Right lobe of liver (tissue), 6 donors: ENCODE measurements at places on chromosomes 3 and 15.

GRCh38 chr3:186567072-186567921, at the start of gene TBCCD1:
Gene TBCCD1 (minus strand): TSS chr3:186567339. CDS start chr3:186564329, 3,010 bp downstream.
- DNase-seq, result peak; percentile 94

- DNase-seq, result peak; percentile 85
Measured at GRCh38 chr3:46866720-46867549, 3.7 kb upstream of the MYL3 start.

DNA sequence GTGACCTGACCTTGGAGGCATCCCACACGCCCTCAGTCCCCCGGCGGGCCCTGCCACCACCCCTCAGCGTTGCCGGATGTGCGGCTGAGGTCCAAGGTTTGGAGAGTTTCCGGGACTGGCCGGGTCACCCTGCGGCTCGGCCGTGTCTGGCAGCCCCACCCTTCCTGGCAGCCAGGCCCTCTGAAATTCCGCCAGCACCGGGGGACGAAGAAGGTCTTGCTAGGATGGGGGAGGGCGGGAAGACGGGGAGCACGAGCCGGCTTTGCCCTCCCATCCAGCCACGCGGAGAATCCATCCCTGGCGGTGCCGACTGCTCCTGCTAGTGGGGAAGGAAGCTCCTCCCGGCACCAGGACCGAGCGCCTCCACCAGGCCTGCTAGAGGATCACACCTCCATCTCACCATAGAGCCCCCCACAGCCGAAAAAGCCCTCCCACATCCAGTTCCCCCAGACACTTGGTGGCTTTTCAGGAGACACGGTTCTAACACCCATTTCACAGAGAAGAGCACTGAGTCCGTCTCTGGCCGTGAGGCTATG, 81.5 kb downstream of the CPN2 start:
- DNase-seq, result peak; percentile 86

DNA sequence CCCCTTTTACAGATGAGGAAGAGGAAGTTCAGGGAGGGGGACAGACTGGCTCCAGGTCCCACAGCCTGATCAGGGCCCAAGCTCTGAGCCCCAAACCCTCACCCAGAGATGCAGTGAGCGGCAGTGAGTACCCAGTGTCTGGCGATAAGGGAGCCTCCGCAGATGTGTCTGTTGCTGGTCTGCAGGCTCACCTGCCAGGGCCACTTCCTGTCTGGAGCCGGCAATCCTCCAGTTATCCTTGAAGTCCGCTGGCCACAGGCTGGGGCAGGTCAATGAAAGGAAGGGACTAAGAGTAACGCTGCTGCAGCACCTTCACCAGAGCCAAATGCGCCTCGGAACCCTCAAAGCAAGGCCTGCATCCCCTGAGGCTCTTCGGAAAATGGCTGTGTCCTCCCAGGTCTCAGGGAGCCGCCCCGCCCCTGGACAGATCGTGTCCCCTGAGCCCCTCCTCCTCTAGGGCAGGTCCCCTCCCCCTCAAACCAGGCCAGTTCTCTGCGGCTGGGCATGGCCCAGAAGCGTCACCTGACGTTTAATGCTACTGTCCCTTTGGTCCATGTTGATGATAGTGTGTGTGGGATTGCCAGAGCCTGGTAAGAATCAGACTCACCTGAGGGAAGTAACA, 51.5 kb downstream of the MYL3 start:
- DNase-seq, result peak; percentile 25

GRCh38 chr3:117483839-117484238, 774.3 kb downstream of the TUSC7 start:
- DNase-seq, result no peak

DNA sequence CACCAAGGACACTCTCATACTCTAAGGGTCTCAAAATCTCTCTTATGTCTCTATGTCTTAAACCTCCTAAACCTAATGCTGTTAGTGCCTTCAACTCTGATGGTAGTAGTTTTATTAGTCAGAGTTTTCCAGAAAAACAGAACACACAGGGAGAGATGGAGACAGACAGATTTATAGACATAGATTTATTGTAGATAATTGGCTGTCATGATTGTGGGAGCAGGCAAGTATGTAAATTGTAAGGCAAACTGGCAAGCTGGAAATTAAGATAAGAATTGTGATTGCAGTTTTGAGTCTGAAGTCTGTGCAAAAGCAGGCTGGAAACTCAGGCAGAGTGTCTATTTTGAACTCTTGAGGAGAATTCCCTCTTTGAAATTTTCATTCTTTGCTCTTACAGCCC, 96.3 kb upstream of the ROBO1 start:
- DNase-seq, result no peak

DNA sequence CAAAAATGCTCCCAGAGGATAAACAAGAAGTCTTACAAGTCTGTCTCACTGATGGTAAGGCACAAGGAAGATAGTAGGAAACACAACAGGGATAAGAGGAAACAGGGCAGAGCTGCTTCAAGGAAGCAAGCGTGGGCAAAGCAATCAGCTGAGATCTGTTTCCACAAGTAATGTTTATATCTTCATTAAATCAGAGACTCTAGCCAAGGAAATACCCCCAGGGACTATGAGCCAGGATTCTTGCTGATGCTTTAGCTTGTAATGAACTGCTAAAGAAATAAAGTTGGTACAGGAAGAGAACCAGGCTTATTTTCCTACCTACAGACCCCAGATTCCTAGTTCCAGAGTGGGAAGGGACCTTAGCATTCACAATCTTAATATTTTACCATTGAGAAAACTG, 112.7 kb upstream of the C3orf80 start:
- no peak for DNase-seq

- DNase-seq, result no peak
Measured at GRCh38 chr3:87924485-87924884, 134.3 kb downstream of the CGGBP1 start.
